ENCODE measurements at places on chromosomes 12 and 14.

- DNase-seq, result no peak
These were observed 37.0 kb downstream of the CCDC91 start for GRCh38 chr12:28227251-28227650.

- peak; percentile 78 for DNase-seq
These were observed 751 bp upstream of the GPRC5A start for GRCh38 chr12:12890543-12891079.

- DNase-seq, result no peak
These were observed 216.2 kb downstream of the PELI2 start for GRCh38 chr14:56334458-56334857.

GRCh38 chr12:108826101-108826806 lies 31.1 kb downstream of the SSH1 start:
- peak; percentile 54 for DNase-seq

- DNase-seq, result peak; percentile 28
These were observed 46.2 kb downstream of the BCAT1 start for GRCh38 chr12:24902511-24903328.

DNA sequence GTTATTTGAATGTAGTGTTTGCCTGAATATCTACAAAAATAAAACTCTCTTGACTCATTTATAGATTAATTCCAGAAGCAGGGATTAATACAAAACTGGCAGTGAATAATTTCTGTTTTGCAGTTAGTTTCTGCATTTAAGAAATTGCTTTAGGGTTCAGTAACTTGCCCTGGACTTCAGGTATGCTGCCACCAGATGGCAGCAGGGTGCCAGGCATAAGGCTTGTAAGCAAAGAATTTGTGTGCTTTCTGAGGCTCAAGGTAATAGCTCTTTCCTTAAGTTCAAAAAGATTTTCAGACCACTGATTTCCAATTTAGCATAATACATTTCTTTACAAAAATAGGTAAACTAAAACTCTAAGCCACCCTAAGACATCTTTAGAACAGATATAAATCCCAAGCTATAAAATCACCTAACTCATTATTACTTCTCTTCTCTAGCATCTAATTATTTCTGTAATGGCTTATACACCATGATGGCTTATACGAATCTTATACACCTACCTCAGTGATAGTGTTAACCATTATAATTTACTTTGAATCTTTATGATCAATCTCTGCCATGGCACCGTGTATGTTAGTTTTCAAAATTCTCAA lies 398.3 kb downstream of the APAF1 start:
- DNase-seq, result peak; percentile 80

DNA sequence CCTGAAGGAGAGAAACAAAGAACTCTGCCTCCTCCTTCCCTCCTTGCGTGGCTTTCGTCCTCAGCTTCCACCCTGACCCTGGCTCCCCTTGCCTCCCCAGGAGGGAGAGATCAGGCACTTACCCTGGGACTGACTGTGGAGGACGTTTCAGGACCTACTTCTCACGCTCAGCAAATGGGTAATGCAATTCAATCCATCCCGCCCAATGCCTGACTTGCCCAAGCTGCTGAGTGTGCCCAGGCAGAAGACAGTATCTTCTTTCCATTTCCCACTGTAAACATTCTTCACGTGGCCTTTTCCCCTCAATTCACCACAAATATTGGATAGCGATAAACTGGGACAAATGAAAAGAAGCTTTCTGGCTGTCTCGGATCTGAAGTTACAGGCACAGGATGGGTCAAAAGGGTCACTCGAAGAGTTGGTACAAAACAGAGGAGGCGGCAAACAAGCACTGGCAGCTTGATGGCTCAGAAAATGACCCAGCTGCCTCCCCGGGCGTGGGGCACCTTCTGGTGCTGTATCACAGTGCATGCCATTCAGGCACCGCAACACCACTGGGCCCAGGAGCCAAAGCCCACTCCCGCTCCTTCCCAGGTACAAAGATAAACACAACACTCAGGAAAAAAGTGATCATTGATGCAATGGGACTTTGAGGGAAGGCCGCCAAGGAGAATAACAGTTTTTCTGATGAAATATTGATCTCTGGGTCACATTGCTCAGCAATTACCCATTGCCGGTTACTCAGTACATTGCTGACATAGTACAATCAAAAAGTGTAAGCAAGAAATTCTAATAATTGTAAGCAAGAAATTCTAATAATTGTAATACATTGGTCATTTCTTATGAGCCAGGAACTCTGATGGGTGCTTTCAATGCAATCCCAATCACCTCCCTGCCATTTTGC lies 65.8 kb downstream of the TRIM9 start:
- no peak for DNase-seq

- no peak for DNase-seq
These were observed 55.3 kb upstream of the ACSS3 start for GRCh38 chr12:81022531-81022930.

DNA sequence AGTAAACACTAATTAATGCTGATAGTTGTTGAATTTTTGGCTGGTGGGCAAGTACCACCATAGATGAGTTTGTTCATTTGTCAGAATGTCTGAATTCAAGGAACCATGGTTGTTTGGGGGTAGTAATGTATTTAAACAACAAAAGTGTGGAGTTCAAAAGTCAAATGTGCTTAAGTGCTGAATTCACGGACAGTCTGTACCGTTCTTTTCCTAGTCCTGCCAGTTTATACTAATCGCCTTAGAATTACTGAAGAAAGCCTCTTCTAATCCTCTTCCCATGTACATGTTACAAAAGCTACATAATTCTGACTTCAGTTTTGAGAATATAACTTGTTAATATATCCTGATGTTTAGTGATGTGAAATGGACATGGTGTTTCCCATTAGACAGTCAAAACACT lies 2.7 kb downstream of the NAA25 start:
- DNase-seq, result no peak

GRCh38 chr14:82855912-82856391 lies 1322.3 kb upstream of the SEL1L start:
- DNase-seq, result peak; percentile 55

- DNase-seq, result no peak
These were observed 1.5 kb downstream of the MAP4K5 start for GRCh38 chr14:50530794-50531365.

- no peak for DNase-seq
These were observed 127.9 kb upstream of the DYRK2 start for GRCh38 chr12:67520606-67521005.

DNA sequence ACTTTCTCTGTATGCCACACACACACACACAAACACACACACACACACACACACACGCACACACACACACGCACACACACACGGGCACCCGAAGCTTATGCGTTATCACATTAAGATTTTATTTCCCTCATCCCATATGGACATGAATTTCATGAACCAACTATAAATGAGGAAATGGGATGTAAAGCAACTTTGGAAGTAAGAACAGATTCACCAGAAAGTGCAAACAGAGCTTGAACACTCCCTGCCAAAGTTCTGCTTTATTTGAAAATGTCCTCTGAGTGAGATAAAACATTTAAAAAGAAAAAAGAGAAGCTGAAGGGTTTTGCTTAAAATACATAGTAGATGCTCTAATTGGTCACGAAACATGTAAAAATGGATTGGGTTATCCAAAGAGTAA lies 90.4 kb upstream of the OTX2 start:
- no peak for DNase-seq

DNA sequence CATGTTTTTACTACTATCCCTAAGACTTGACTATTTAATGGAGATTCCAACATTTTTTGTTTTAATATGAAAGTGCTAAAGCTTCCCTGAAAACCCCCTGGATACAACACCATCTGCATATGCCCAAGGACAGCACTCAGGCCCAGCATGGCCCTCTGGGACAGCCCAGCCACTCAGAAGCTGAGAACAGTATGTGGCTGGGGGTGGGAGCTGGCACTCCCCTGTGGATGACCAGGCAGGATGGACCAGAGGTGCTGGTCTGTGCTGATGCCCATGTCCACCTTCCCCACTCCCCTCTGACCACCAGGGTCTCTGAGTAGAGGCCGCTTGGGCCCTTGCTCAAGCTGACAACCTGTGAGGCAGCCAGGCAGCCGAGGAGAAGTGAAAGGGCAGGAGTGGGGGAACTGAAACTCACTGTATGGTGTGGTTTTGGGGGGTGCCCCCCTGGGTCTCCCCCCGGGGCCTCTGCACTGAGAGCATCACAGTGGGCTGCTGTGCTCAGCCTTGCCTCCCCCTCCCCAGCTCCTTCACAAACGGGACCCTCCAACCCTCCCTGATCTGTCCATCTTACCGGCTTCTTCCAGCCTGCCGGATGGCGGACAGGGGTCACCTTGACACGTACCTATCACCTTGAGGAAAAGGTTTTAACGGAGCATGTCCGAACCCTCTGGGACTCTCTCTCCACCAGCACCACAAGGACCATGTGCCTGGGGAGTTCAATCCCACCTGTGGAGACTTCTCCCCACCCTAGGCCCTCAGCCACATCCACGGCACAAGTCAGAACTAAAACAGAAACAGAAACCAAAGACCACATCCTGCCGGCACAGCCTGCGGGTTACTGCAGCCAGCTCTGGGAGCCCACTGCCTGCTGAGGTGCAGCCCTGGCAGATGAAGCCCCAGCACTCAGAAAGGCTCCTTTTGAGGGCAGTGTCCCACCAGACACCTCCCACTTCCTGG lies at the start of gene TMEM229B:
TSS of gene TMEM229B (minus strand) at position 785 of the 957 bp plus-strand sequence. CDS start 14,798 bp downstream, outside the sequence.
- DNase-seq, result no peak

GRCh38 chr14:60735416-60735815 lies 855 bp downstream of the MNAT1 start:
- no peak for DNase-seq
